ENCODE measurements at places on chromosomes 2 and 18.

GRCh38 chr18:32749809-32750208 is 23.0 kb downstream of the KLHL14 start:
- no peak for DNase-seq

GRCh38 chr2:206323486-206323885 is 49.0 kb downstream of the ZDBF2 start:
- no peak for DNase-seq

DNA sequence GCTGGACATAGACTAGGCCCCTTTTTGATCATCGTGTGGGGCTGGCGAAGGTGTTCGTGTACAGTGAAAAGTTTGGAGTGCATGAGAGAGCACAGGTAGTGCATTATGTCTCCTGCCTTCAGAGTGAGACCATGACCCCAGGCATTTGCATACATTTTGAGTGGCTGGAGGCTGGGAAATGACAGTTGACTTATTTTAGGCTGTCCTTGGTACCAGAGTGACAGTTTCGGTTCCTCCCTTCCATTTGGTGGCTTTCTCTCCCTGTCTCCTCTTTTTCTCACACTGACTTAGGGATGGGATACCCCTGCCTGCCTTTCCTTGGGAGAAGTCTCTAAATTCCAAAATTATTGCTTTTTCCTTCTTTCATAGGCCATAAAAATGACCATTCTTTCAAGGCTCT is 20.1 kb downstream of the SERPINB12 start:
- no peak for DNase-seq

GRCh38 chr2:6442252-6442985 is 423.3 kb downstream of the CMPK2 start:
- no peak for DNase-seq

GRCh38 chr2:96772903-96773671 is 12.4 kb downstream of the CNNM4 start:
- no peak for DNase-seq

- DNase-seq, result no peak
Measured at GRCh38 chr2:168757223-168757622, 45.2 kb upstream of the NOSTRIN start.

DNA sequence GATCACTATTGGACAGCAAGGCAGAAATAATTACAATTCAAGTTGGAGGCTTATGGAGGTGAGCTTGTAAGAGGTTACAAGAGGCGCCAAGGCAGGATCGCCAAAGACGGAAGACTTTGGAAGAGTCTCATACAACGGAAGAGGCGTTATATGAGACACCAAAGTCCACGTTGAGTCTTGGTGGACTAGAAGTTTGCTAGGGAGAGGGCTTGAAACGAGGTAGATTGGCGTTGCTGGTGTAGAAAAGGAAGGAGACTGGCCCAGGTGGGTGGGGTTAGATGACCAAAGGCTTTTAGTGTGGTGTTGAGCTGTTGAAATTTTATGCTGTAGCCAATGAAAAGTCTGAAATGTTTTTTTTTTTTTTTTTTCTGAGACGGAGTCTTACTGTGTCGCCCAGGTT is 1.4 kb downstream of the MSH2 start:
- DNase-seq, result no peak

DNA sequence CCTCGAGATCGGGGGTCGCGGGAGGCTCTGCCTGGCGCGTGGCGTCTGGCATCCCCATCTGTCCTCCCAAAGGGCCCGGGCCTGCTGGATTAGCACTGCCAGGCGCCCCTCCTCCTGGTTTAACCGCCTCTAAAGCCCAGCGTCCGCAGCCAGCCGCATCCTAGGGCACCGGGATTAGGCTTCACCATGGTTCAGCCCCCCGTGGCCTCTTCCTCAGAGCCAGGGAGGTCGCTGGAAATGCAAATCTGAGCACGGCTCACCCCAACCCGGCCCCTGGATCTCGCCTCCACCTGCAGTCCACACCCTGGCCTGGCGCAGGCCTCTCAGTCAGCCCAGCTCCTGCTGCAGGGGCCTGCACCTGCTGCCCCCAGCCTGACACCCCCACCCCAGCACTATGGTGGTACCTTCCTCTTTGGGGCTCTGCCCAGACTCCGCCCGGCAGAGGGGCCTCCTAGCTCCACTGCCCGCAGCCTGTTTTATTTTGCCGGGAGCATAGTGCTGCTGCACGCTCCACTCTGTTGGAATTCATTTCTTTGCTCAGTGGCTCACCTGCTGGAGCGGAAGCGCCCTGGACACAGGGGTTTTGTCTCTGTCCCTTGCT is 13.2 kb downstream of the PRELID3A start:
- DNase-seq, result no peak

DNA sequence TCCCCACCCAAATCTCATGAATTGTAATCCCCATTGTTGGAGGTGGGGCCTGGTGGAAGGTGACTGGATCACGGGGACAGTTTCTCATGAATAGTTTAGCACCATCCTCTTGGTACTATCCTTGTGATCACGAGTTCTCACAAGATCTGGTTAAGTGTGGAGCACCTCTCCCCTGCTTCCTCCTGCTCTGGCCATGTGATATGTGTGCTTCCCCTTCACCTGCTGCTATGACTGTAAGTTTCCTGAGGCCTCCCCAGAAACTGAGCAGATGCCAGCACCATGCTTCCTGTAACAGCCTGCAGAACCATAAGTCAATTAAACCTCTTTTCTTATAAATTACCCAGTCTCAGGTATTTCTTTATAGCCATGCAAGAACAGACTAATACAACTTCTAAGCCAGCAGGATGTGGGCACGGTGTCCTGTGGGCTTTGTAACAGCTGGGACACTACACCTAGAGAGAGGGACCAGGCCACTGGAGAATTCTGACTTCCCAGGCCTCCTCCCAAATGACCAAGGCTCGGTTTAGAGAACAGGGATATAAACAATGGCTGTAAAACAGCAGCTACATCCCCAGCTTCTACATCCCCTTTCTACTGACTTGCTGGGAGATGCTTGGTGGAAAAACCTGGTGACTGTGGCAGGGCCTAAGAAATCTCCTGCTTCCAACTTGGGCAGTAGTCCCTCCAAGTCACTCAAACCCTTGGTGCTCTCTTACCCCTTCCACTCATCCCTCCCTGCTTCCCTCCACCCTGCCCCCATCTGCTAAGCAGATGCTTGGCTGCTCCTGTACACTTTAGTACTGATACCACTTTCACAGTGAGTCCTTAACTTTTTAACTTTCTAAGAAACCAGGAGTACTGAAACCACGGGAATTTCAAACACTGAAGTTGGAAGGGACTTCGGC is 10.3 kb downstream of the STAT1 start:
- DNase-seq, result no peak

- no peak for DNase-seq
Measured at GRCh38 chr2:8324164-8324856, 357.5 kb upstream of the ID2 start.

DNA sequence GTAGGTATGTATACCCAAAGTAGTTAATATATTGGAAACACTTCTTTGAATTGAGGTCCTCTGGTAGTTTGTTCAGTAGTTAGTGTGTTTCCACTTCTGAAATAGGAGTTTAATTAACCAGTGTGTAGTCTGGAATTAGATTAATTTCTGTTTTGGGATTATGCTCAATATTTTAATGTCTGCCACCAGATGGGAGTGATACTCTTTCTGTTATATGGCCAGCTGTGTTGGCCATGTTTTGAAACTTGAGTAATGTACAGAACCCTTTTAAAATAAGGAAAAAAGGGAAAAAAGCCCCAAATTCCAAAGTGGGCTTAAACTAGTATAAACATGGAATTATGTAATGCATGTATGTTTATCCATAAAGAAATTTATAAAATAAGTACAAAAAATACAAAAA is 147.7 kb downstream of the CTNNA2 start:
- DNase-seq, result no peak

- no peak for DNase-seq
Measured at GRCh38 chr2:237453671-237454070, 33.4 kb upstream of the MLPH start.

GRCh38 chr2:30509716-30510115 is 62.7 kb downstream of the LCLAT1 start:
- DNase-seq, result no peak

GRCh38 chr2:202612145-202612544 is 22.6 kb upstream of the FAM117B start:
- no peak for DNase-seq

DNA sequence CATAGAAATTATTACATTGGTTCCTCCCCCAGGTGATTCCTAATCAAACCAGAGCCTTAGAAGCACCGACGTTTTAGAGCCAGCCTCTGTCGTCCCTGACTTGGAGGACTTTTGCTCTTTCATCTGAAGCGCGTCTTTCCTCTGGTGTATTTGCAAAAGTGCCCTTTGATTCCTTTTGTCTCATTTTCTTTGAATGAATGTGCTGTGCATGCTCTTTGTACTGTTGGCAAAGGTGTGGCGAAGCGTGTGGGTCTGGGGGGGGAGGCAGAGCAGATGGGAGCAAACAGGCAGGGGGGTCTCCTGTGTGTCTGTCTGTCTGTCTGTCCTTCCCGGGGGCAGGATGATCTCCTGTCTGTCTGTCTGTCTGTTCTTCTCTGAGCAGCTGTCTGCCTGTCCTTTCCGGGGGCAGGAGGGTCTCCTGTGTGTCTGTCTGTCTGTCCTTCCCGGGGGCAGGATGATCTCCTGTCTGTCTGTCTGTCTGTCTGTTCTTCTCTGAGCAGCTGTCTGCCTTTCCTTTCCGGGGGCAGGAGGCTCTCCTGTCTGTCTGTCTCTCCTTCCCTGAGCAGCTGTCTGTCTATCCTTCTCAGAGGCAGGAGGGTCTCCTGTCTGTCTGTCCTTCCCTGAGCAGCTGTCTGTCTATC is 205.5 kb upstream of the MYT1L start:
- DNase-seq, result no peak

DNA sequence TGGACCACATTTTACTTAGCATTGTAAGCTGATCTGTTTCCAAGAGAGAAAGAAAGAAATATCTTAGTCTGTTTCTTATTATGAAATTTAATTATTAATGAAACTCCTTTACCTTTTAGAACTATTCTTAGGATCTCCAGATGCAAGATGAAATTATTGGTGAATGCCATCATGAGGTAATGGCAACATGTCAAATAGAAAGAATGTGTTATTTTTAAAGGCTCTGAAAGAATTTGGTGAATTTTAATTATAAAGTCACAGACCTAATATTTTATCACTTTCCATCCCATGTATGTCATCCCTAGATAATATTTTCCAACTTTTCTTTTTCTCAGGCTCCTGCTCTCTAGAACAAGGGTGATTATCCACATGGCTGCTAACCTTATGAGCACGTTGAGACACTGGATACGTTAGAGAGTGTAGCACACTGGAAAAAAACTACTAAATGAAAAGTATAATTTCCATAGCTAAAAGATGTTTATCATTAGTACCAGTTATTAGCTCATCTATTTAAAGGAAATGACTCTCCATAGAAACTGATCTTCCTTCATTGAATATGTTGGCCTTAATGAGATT is 95.2 kb upstream of the SCG2 start:
- no peak for DNase-seq

DNA sequence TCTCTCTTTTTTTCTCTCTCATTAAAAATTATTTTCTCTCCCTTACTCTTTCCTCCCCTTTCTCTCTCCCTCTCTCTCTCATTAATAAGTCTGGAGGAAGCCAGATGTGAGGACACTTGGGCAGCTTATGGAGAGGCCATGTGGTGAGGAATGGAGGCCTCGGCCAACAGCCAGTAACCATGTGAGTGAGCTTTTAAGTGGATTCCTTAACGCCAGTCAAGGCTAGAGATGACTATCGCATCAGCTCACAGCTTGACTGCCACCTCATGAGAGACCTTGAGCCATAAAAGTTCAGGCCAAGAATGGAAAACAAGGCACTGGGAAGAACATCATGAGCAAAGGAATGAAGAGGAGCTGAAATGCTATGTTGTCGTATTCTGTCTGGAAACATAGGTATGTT is 39.1 kb downstream of the ETAA1 start:
- no peak for DNase-seq

DNA sequence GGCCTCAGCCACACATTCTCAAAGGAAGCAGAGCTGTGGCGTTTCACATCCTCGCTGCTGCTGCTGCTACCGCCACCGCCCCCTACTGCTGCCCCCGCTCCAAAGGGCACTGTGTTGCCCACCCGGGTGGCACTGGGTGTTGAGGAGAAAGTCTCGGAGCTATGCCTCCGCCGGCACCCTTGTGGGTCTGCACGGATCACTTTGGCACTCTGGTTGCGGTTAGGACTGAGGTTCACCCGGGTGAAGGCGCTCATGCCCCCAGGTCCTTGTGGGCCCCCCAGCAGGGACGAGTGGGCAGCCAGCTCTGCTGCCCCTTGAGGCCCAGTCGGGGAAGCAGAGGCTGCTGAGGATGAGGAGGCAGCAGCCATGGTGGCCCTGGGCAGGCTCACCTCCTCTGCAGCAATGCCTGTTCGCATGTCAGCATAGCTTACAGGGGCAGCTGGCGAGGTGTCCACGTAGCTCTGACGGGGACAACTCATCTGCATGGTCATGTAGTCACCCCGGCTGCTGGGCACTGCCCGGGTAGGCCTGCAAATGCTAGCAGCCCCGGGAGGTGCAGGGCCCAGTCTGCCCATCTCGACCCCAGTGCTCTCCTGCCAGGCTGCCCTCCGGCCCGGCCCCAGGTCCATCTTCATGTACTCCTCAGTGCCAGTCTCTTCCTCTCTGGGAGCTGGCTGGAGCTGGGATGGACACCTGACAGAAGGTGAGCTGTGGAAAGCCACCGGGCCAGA is 4.2 kb downstream of the IRS1 start:
- DNase-seq, result no peak

DNA sequence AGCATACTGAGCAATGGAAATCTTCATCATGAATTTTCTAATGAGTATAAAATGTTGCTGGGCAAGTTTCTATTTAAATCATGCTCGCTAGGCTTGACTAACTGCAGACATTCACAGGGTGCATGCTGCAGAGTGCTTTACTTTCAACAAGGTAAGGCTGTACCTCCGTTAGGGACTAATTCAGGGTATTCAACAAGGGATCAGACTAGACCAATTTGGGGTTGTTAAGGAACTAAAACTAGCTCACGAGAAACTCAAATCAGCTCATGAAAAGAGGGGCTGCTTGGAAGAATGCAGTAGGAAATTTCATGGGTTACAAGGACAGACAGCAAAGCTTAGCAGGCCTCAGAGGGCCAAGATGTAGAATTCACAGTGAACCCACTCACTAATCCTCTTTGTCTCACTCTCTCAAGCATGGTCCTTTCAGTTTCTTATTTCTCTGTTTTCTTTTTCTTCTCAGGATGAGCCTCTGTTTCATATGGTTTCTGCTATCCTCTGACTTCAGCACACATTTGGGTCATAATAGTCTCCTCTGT is 2.2 kb downstream of the MYO3B start:
- DNase-seq, result no peak

- no peak for DNase-seq
Measured at GRCh38 chr2:73823916-73824523, 4.7 kb upstream of the STAMBP start.

- no peak for DNase-seq
Measured at GRCh38 chr2:171531291-171531690, 9.0 kb downstream of the CYBRD1 start.

GRCh38 chr18:78739882-78740677 is 239.5 kb upstream of the SALL3 start:
- no peak for DNase-seq

DNA sequence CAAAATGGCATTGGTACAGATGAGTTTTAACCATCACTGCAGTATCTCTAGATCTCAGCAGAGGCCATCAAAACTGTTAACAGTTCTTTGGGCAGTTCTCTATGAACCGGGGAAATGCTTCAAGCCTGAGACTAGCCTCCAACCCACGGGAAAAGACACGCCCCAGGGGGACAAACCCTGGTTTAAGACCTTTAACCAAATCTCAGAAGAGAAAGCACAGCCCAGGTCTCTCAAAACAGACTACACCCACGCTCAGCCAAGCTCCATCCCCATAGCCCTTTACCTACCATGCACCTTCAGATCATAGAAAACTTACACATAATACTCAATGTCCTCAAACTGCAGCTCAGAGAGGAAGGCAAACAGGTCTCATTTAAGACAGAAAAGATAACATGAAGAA is 78.3 kb downstream of the TMEM163 start:
- DNase-seq, result no peak

GRCh38 chr2:162073888-162074631 is at the start of gene DPP4:
TSS of gene DPP4 (minus strand) at chr2:162074215. CDS start at chr2:162073981, 234 bp downstream.
- no peak for DNase-seq

Data from natural killer cell (primary cell).